ENCODE measurements at places on chromosomes 3 and 15.

GRCh38 chr3:6753536-6753935 lies 107.4 kb upstream of the GRM7 start:
- no peak for DNase-seq

DNA sequence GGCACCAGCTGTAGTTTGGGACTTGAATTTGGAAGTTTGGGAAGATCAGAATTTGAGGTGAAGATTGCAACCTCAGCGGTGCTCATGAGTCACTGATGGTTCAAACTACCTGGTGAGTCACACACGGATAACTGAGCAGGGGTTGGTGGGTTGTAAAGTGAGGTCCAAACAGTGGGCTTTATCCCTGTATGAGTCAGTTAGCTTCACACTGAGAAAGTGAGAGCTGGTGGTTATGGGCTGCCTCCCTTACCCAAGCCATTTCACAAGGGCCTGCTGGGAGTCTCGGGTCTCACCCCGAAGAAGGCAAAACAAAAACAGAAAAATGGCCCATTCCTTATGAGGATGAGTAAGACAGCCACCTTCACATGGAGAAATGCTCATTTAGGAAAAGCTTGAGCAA lies 77.0 kb downstream of the ITGA11 start:
- no peak for DNase-seq

GRCh38 chr3:137988982-137989381 lies 21.0 kb upstream of the CLDN18 start:
- DNase-seq, result no peak

DNA sequence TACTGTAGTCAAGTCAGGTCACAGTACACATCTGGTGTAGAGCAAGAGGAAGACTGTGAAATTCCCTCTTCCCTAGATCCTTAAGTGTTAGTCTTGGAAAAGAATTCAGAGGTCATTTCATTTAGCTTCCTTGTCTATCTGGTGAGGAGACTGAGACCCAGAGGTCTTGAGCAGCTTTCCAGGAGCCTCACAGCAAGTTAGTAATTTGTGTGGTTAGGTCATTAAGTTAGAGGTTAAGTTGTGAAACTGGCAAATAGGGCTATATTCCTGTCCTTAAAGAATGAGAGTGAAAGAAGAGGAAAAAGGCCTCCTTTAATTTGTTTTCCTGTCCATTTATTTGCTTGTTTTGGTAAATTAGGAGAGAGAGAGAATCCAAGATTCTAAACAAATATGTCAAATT lies 9.0 kb downstream of the PODXL2 start:
- no peak for DNase-seq

GRCh38 chr3:43496740-43497375 lies 125.0 kb downstream of the ANO10 start:
- no peak for DNase-seq

GRCh38 chr3:51698209-51698608 lies 8.7 kb upstream of the GRM2 start:
- no peak for DNase-seq

- DNase-seq, result no peak
Observed at GRCh38 chr3:120496278-120497002, 45.6 kb upstream of the FSTL1 start.

GRCh38 chr15:35330048-35330695 lies 215.8 kb downstream of the DPH6 start:
- no peak for DNase-seq

DNA sequence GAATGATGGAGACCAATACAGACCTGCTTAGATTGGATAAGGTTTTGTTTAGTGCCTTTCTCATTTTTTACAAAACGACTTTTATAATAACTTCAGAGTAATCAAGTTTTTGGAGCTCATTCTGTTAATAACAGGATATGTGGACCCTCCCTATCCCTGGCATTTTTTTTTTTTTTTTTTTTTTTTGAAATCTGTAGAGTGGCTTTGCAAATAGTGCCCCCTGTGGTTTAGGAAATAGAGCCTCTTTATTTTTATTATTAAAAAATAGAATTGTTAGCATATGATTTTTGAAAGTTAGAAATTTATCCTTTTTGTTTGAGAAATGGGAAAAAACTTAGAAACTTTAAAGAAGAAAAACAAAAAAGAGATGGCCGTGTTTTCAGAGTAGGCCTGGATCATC lies 11.4 kb downstream of the SKIL start:
- no peak for DNase-seq

DNA sequence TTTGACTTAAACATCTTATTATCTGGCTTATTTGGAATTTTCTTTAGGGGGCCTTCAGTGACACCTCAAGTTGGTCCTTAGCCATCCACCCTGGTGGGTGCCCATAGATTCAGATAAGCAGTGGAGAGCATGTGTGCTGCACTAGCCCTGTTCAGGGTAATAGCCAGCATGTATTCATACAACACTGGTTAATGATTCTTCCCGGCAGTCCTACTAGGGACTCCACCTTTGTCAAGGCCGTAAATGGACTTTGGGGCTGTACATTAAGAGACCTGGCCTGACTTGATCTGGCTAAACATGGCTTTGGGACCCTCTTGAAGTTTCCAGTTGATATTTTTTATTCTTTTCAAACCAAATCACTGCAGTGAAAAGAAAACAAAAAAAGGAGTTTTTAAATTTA lies 125.8 kb downstream of the PTPRG start:
- DNase-seq, result no peak

DNA sequence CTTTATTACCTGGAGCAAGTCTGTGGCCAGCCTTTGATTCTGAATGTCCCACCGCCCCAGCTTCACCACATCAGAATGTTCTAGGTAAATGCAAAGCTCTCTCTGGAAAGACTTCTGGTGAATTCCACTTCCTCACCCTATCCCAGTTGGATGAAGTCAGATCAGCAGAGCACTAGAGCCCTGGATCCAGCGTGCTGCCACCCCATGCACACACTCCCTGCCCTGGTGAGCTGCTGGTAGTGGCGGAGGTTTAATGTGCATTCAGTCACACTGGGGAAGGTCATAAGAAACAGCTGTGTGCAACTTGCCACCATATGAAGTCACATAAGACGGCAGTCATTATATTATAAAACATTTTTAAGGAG lies 16.3 kb upstream of the SLC41A3 start:
- DNase-seq, result no peak

GRCh38 chr3:112445839-112446238 lies 53.4 kb downstream of the BTLA start:
- DNase-seq, result no peak

DNA sequence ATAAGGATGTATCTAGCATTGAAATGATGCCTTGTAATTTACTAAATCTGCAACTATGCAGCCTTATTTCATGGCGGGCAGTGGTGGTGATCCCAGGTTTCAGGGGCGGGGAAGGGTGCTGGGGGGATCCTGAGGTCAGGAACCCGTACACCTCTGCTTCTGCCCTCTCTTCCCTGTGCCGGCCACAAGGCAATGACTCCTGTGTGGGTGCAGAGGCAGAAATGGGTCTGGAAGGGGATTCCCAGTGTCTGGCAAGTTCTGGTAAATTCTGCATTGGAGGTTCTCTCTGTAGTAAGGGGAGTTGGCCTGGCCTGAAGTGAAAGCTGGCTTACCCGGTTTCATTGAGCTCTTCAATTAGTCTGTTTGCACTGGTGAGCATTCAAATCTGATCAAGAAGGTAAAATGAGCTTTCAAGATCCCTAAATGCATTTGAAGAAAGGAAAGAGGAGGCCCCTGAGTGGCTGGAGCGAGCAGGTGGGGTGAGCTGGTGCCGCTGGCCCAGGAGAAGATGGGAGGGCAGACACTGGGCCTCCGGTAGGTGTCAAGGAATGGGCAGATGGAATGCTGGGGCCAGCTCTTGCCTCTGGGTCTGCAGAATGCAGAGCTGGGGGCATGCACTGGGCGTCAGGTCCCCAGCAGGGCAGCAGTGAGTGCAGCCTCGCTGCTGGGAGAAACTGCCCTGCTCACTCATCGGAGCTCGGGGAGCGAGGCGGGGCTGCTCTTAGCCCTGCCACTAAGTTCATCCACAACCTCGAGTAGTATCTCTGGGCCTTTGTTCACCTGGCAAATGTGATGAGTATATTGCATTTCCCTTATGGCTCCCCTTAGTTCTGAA lies 13.7 kb downstream of the NRROS start:
- DNase-seq, result no peak

DNA sequence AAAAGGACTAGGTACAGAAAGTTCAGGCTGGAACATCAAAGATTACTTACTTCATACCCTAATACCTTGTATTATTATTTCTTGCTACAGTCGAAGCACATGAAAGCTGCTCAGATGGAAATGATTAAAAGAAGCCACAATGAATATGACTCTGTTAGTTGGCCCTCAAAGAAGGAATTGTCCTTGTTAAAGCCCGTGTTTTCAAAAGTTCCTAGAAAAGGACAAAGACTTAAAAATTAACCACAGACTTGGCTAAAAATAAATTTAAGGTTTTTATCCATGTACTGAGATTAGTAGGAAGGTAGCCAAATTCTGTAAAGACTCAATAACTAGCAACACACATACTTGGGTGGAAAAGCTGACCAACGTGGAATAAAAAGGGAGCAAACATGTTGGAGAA lies 251.0 kb upstream of the RARB start:
- no peak for DNase-seq

DNA sequence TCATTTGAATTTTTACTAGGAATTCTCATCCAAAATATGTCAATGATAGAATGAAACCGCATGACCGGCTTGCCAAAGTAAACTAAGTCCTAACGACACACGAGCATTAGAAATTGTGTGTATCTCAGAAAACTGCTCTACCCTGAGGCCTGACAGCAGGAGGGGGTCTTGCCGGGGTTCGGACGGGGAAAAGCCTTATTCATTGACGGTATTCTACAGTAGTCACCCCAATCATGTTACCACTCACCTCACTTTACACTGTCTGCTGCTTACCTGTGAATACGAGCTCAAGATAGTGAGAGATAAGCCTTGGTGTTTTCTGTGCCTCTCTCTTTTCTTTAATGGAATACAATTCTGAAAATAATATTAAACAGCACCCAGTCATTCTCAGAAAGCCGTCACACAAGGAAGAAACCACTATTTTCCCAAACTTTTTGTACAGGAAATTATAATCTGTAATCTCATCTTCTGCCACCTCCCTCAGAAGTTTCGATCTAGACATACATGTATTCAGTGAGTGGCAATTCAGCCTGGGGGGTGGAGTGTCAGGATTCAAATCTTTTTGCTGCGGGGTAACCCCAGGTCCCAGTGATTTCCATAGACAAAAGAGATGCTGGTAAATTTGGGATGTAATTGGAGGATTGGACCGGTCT lies 492 bp upstream of the FAM43A start:
- no peak for DNase-seq

DNA sequence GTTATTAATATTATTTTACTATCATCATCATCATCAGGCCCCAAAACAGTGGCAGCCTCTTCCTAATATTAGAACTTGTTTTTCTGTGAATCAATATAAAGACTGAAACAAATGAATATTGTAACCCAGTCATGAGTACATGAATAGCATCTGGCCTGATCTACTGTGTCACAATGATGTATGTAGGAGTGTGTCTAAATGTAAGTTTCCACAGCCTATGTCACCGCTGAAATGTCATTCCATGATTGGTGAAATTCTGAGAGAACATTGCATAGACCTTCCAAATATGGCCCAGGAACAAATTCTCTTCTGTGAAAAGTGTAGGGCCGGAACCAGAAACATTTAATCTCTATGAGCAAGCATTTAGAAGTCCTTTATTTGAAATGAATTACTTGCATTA lies 20.6 kb upstream of the C3orf49 start:
- no peak for DNase-seq

- DNase-seq, result no peak
Observed at GRCh38 chr15:68387381-68388143, 44.4 kb downstream of the ITGA11 start.

DNA sequence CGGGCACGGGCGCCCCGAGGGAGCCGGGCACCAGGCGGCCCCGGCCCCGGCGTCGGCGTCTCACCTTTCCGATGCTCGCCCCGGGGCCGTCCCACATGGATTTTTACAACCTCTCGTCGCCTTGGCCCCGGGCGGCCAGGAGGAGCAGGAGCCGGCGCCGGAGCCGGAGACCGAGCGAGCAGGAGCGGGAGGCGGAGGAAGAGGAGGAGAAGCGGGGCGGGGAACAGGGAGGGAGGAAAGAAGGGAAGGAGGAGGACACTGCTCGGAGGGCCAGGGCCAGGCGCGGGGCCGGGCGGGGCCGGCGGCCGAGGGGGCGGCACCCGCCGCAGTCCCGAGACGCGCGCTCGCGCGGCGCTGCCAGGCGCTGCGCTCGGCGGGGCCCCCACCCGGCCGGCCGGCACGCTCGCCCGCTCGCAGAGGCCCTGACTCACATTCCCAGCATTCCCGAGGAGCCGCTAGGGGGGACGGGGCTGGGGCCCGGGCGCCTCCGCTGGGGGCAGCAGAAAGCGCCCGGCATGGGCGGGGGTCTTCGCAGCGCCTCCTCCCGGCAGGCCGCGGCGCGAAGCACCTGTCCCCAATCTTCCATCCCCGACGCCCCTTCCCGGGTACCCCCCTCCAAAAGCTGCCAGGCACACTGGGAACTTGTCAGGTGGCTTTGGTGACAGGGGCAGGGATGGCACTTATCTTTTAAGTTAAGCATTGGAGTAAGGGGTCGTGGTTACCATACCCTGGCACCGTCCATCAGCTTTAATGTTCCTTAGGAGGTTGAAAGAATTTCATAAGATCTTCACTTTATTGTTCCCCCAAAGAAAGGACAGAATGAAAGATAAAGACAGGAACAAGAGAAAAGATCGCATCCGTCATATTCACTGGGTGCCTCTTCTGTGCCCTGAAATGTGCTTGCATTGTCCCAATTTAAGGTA lies at the start of gene ERC2:
TSS of gene ERC2 (minus strand) at position 284 of the 923 bp plus-strand sequence.
- no peak for DNase-seq

DNA sequence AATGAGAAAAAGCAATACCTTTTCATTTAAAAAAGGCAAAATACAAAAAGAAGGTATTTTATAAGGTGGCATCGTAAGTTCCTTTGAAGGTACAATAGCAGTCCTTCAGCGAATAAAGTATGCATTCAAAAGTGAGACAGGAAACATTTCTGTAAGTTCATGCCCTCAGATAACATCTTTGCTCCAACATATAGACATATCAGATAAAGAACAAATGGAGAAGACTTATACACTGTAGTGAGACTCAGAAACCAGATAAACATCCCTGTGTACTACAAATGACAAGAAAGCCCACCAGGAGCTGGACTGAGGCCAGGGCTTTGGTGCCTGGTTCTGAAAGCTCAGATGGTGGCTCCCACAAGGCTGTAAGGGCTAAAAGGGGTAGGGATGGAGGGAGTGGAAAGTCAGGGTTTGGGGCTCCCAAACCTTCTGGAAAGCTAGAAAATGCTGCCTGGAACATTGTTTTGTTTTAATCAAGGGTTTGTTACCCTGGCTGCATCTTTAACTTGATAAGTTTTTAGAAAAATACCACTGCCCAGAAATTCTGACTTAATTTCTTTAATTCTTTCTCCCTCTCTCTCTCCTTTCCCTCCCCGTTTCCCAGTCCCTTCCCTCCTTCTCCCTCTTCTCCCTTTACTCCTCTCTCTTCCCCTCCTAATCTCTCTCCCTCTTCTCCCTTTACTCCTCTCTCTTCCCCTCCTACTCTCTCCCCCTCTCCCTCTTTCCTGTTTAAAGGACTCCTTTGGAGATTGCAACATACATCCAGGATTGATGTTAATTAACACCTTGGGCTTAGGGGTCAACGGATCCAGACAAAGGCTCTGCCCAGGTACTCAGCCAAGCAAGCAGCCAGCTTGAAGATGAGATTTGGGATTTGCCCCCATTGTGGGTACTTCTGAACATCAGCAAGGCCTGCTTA lies 126.1 kb downstream of the AQP9 start:
- DNase-seq, result no peak

GRCh38 chr15:71136793-71137518 lies 21.7 kb downstream of the THSD4 start:
- DNase-seq, result no peak

GRCh38 chr15:89196994-89197393 lies 24.4 kb downstream of the RLBP1 start:
- no peak for DNase-seq

Data from activated CD4-positive, alpha-beta T cell treated with anti-CD3 and anti-CD28 coated beads for 1 hour (primary cell).